ENCODE measurements at places on chromosomes 3 and 15.

DNA sequence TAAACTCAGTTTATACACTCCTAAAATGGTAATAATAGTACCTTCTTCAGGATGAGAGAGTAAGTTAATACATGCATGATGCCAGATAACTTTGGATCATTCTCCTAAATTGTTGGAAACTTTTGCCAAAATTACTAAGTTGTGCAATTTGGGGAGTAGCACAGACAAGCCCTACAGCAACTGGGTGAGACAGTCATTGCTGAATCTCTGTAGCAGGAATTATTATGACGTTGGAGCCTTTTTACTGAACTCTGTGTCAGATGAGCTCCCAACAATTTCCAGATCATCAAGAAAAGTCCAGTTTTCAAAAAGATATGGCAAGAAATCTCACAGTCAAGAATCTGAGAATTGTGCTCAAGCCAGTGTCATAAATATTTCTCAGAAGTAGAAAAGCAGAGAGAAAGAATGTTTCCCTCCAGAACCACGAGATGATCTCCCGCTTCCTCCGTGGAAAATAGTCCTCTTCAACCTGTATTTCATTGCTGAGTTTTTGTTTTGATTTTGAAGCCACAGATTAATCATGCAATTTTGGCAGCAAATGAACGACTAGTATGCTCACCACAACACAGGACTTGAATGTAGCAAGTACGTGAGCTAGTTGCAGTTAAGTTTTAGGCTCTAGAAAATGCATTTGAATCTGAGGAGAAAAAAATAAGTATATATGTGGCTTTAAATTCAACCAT is 485.4 kb downstream of the CNTN6 start:
- no peak for DNase-seq

GRCh38 chr3:64083575-64083974 is 60.3 kb upstream of the PSMD6 start:
- DNase-seq = no peak

DNA sequence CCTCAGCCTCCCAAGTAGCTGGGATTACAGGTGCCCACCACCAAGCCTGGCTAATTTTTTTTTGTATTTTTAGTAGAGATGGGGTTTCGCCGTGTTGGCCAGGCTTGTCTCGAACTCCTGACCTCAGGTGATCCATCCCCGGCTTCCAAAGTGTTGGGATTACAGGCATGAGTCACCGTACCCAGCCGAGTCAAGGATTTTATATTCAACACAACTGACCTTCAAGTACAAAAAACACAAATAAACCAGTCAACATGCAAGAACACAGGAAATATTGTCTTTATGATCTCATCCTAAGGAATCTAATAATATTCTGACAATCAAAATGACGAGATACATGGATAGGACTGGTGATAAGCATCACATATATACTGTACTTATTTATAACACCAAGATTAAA is 37.9 kb downstream of the TJP1 start:
- DNase-seq = no peak

DNA sequence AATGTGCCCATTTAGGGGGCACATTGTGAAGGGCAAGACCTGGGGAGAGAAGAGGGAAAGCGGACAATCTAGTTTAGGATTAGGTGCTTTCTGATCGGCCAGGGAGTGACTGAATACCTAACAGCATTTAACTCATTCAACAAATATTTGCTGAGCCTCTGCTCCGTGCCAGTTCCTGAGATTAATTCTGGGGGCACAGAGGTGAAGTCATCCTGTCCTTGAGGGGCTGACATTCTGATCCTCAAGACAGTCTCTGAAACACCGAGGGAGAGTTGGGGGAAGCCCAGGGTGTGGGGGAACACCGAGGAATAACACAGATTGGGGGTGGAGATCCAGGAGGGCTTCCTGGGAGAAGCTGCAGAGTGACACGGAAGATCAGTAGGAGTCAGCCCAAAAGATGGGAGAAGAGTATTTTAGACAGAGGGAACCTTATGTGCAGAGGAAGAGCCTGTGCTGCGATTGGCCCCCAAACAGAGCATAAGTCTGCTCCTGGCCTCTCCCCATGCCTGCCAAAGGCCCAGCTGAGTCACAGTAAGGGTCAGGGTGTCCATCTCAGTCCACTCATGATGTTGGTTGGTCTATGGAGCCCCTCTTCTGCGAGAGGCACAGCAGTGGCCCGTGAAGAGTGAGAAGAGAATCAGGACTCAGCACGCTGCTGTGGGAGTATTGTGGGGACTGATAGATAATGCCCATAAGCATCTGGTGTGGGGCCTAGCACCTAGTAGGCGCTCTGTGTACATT is 60.2 kb downstream of the AMOTL2 start:
- no peak for DNase-seq

DNA sequence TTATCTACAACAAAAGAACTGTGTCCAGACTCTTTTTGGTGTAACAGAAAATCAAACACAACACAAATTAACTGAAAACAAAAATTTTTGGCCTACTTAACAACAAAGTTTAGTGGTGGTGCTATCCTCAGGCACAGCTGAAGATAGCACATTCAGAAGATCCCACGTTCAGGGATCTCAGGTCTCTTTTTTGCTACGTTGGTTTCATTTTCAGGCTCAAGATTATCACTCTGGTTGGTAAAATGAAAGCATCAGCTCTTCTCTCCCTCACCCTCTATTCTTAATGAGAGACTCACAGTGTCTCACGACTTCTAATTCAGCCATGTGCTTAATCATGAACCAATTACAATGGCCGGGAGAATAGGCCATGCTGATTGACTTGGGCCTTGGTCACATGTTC is 146.9 kb upstream of the PTPRG start:
- no peak for DNase-seq

- no peak for DNase-seq
These were observed 74.3 kb upstream of the VGLL4 start for GRCh38 chr3:11717768-11718636.

DNA sequence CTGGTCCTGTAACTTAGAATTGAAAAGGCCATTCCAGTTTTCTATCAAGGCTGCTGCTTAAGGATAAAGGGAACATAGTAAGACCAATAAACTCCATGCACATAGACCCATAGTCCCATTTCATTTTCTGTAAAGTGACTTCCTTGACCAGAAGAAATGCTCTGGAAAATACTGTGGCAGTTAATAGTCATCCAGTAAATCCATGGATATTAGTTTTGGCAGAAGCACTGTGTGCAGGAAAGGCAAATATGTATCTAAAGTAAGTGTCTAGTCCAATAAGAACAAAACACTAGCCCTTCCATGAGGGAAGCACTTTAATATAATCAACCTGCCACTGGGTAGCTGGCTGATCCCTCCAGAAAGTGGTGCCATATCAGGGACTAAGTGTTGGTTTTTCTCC is 19.3 kb upstream of the MKRN3 start:
- DNase-seq = no peak

DNA sequence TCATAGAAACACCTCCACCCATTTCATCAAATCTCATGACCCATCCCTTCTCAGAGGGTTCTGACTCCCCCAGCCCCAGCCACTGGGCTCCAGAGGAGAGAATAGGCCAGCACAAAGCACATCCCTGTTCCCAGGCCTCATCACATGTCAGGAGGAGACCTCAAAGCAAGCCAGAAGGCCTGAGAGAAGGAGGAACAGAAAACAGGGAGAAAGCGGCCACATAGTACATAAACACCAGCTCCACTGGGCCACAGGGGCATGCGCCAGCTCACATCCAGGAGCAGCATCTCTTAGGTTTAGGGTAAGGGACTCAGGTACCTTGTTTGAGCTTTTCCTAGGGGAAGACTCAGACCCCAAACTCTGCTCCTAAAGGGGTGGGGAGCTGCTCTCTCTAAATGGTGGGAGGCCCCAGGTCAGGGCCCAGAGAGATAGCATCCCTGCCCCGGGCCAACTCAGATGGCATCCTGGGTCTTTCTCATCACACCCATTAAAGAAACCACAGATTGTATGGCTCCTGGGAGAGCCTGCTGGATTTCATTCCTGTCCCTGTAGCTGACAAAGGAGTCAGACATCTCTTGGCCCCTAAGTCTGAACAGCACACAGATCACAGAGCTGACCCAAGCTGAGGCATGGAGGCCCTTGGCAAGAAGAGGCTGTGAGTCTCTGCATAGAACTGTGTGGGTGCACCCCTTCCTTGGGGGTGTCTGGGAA is 2.5 kb downstream of the SHF start:
- DNase-seq = no peak

DNA sequence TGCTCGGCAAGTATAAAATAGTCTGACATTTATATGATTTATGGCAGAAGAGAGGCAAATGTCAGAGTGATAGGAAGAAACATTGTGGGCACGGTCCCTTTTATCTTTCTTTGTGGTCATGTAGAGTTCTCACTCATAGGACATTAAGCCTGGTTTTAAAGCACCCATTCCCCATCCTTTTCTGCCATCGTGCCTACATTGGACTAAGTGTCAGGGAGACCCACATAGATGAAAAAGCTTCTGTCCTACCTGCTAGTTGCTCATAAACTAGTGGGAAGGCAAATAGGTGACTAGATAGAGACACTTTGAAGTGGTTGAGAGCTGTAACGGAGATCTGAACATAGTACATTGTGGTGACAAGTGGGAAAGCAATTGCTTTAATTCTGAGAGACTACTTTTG is 155.7 kb downstream of the B3GALNT1 start:
- no peak for DNase-seq

DNA sequence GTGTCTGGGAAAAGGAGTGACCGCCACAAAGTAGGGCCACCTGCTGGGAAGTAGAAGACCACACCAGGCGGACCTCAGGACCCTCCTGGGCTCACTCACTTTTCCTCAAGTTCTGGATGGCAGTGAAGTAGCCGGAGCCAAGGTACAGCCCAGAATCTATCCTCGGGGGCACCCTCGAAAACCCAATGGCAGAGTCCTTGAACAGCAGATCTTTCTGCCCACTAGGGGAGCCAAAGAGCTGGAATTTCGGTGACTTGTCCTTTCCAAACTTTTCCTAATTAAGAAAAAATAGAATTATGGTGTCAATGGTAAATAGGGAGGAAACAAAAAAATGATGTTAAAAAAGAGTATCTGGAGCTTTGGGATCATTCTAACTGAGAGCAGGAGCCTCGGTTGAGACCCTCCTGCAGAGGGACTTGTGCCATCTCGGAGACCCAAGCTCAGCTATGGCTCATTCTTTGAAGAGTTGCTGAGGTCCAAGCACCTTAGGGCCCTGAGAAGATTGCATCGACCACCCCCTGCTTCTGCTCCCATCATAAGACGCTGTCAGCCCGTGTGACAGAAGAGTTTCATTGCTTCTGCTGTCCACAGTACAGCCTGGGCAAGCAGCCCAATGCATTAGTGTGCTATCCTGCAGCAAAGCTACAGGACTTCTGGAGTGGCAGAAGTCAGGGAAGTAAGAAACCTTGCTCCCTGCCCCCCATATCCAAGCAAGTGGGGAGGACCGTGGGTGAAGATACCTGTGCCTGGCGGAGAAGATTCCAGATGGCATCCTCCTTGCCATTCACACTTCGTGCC is 14.8 kb downstream of the LTF start:
- DNase-seq = no peak

GRCh38 chr3:180617049-180617448 is 15.1 kb downstream of the TTC14 start:
- DNase-seq = no peak

DNA sequence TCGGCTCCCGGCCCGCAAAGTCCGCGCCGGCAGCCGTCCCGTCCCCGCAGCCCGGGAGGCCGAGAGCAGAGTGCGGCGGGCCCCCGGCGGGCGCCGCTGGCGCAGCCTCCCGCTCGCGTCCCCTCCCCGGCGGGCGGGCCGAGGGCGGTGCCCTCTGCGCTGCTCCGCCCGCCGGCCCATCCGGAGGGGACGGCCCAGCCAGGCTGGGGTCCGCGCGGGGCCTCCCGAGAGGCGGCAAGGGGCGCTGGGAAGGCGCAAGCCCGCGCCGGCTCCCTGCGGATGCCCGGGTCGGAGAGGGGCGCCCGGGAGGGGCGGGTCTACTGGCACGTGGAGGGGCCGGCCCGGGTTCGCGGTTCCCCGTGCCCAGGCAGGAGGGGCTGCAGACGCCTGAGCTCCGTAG is at the start of the genes CLCN2 and POLR2H:
Gene CLCN2 (minus strand): TSS at position 74 of the 400 bp plus-strand sequence. CDS start 126 bp downstream, outside the sequence.
Gene POLR2H (plus strand): TSS at position 179 of the 400 bp plus-strand sequence. CDS start 1,783 bp downstream, outside the sequence.
- peak; percentile 27 for DNase-seq

- DNase-seq = no peak
These were observed 567 bp downstream of the TOP2B start for GRCh38 chr3:25663869-25664811.

DNA sequence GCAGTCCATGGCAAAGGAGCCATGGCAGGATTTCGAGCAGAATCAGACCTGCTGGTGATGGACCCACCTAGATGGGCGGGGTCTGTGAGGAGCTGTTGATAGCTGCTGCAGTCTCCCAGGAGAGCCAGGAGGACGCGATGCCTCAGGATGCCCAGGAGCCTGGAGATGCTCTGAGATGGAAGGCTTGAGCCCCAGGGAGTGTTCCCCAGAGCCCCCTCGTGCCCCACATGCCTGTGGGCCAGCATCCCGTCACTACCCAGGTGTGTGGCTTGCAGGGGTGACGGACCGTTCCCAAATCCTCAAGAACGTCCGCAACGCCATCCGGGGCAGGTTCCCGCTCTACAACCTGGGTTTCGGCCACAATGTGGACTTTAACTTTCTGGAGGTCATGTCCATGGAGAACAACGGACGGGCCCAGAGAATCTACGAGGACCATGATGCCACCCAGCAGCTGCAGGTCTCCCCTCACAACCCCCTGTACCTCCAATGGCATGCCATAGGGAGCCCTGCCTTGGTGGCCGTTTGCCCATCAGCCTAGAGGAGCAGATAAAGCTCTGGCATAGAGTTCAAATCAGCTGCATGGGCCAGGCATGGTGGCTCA is 6.7 kb downstream of the ITIH1 start:
- DNase-seq = no peak

- DNase-seq = no peak
These were observed 111.2 kb downstream of the APBA2 start for GRCh38 chr15:28996953-28997352.

DNA sequence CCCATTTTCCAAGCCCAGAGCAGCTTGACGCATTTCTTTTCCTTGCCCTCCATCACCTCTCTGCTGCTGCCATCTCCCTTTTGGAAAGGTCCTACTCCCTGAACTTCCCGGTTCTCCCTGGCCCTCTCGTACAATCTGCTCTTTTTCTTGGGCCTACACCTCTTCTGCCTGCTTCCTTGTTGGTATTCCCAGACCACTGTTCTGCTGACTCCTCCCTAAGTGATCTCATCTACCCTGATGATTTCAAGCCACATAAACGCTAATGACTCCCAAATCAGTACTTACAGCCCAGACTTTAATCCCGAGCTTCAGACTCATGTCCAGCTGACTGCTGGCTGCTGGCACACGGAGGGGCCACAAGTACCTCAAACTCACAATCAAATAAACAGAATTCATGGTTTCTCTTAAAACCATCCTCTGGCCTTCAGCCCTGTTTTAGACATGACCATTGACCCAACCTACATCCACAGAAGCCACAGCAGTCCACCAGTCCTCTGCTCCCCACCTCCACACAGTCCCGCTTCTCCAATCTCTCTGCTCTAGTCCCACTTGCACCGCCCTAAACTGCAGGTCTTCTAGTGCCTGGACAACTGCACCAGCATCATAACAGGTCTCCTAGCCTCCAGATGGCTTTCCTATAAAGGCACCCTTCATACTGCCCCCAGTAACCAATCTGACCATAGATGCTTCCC is 57.6 kb downstream of the AAGAB start:
- DNase-seq = no peak

Measured in DMS79 treated with DMSO at 0.1 percent for 48 hours (cell line).